NCI-H1436 (cell line): ENCODE measurements at places on chromosomes 1 and 21.
A peak's percentile ranks its signal among the peaks of the same experiment; 100 is the strongest.

GRCh38 chr1:73903092-73903491 lies 294.9 kb downstream of the LRRIQ3 start:
- no peak for DNase-seq

- no peak for DNase-seq
Observed at GRCh38 chr1:180837020-180837419, 75.7 kb upstream of the KIAA1614 start.

GRCh38 chr1:85148524-85149250 lies 52.1 kb downstream of the SYDE2 start:
- no peak for DNase-seq

DNA sequence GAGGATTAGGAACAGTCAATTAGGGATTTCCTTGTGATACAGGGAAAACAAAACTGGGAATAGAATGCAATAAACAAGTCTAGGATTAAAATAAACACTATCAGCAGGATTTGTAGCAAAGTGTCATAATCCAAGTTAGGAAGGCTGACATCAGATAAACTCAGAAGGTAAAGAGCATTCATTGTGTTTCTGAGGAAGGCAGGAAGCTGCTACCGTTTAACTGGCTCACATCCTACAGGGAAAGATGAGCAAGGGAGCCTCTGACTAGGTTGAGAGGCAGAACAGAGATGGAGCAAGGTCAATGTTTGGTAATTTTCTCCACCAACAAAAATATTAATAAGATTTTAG lies 124.7 kb downstream of the POU2F1 start:
- DNase-seq = no peak

- no peak for DNase-seq
Observed at GRCh38 chr1:228786361-228787129, 51.3 kb downstream of the RHOU start.

GRCh38 chr1:57986432-57986831 lies 560.1 kb downstream of the OMA1 start:
- no peak for DNase-seq

- DNase-seq = no peak
Observed at GRCh38 chr1:82689217-82689616, 888.5 kb downstream of the ADGRL2 start.

- DNase-seq = no peak
Observed at GRCh38 chr1:222892137-222892769, 77.4 kb downstream of the DISP1 start.

DNA sequence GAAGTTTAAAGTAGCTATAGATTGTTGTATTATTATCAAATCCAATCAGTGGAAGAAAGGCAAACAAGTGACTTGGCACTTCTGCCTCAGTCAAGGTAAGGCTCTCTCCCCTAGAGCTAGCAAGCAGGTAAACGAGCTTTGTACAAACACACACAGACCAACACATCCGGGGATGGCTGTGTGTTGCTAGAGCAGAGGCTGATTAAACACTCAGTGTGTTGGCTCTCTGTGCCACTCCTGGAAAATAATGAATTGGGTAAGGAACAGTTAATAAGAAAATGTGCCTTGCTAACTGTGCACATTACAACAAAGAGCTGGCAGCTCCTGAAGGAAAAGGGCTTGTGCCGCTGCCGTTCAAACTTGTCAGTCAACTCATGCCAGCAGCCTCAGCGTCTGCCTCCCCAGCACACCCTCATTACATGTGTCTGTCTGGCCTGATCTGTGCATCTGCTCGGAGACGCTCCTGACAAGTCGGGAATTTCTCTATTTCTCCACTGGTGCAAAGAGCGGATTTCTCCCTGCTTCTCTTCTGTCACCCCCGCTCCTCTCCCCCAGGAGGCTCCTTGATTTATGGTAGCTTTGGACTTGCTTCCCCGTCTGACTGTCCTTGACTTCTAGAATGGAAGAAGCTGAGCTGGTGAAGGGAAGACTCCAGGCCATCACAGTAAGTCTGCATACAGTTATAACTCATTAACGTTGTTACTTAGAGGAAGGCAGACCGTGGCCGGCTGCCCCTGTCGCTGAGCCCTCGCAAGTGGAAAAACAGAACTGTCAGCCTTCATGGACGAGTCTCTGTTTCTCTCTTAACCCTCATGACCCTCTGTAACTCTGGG lies at the start of gene PALMD:
Gene PALMD, plus strand, starts transcription at position 415 of the 833 bp plus-strand sequence. Its CDS starts 205 bp downstream, at position 620.
- no peak for DNase-seq

DNA sequence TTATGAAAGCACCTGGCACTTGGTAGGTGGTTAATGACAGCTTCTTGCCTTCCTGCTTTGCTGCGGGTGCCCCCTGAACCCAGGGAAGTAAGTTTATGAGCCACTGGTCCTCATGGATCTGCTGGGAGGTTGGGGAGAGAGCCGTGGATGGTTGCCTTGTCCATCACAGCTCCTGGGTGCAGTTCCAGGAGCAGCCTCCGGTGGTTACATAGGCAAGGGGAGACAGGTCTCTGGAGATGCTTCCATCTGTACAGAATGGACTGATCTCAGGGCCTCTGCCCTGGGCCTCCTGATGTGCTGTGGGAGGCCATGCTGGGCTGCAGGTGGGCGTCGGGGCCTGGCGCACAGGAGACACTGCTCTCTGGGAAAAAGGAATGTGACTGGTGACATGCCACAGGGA lies 31.6 kb upstream of the ARHGEF10L start:
- no peak for DNase-seq

DNA sequence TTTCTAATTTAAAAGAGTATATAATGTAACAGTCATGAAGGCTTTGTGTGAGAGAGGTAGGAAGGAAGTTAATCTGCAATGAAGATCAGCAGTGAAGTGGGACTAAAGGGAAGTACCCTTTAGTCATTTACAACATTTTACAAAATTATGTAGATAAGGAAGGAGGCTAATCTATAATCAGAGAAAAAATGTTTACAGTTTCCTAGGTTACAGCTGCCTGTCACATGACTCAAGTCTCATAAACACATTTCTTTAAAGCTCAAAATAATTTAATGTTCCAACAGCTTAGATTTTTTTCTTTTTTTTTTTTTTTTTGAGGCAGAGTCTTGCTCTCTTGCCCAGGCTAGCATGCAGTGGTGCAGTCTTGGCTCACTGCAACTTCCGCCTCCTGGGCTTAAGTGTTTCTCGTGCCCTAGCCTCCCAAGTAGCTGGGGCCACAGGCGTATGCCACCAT lies 26.2 kb upstream of the CAP1 start:
- no peak for DNase-seq

- DNase-seq = no peak
Observed at GRCh38 chr1:97007840-97008604, 286.4 kb downstream of the PTBP2 start.

DNA sequence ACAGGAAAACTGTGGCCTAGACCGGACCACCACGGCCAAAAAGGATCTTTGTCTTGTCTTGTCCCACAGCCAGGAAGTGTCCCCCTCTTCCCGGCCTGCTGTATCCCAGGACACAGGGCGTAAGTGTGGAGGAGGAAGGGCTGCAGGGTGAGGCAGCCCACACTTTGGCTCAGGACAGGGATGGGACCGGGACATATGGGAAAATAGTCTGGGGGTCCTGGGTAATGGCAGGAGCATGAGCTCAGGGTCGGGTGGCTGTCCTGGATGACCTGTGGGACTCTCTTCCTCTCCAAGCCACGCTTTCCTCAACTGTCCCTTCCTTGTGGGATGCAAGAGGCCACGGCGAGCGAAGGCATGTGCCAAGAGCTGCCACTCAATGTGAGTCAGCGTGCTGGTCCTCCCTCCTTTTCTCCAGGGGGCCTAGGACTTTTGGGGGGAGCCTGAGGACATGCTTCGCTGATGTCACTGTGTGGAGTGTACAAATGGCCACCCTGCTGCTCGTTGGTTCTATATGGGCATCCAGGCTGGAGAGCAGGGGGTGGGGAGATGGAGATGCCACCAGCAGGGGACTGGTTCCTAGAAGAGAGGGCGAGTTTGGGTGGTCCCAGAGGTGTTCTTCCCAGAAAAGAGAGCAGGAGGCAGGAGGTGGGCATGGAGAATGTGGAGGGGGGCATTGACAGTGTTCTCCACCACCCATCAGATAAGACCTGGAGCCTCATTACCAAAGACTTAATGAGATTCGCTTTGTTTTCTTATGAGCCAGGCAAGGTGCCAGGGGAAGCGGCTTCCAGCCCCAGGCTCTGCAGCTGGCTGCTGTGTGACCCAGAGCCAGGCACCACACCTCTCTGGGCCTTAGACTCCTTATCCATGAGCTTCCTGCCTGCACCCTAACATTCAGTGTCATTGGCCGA lies 11.5 kb upstream of the PADI1 start:
- no peak for DNase-seq

GRCh38 chr1:212699625-212700222 lies at the start of gene BATF3:
BATF3 (minus strand) TSS chr1:212699840; CDS start chr1:212699762, 78 bp downstream.
- peak; percentile 54 for DNase-seq
